ENCODE measurements at places on chromosomes 12 and 14.

DNA sequence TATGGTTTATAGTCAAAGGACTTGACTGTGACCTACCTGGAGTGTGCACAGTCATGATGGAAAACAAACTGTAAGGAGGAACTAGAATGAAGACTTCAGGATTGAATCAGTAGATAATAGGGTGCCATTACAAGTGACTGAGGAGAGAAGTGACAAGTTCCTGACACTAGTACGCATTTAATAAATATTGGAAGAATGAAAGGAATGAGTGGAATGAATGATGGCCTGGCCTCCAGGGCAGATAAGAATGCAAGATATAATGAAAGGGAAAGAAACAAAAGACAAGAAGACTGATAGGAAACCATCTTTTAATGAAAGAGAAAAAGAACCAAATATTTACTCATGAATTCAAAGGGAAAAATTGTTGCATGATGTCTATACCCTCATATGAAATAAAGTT, 44.7 kb upstream of the NEDD1 start:
- DNase-seq, result no peak

GRCh38 chr14:103362780-103363179, 22.4 kb upstream of the MARK3 start:
- DNase-seq, result no peak

GRCh38 chr14:29906256-29906870, 21.3 kb downstream of the PRKD1 start:
- DNase-seq, result no peak

DNA sequence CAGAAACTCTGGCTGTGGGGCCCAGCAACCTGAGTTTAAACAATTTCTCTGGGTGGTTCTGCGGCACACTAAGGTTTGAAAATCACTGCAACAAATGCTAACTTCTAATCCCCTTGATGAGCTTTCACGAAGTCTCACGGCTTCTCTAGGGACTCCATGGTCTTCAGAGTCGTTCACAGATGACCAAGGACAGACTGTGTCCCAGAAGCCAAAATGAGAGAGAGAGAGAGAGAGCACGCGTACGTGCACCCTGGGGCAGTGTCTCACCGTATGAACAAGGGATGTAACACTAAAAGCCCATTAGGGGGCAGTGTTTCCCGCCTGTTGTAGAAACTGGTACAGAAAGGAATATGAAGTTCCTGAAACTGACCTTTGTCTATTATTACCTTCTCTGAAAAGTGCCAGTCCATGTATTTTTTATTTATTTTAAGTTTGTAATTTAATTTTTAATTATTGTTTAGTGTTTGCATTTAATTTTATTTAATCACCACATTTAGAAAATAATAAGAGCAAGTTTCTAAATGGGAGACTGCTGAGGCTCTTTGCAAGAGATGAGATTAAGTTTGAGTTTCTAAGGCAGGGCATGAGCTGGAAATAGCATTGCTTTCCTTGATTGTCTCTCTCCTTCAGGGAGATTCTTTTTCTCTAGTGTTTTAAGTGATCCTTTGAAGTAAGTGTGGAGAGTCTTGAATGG, 3.4 kb downstream of the APOLD1 start:
- DNase-seq, result no peak

DNA sequence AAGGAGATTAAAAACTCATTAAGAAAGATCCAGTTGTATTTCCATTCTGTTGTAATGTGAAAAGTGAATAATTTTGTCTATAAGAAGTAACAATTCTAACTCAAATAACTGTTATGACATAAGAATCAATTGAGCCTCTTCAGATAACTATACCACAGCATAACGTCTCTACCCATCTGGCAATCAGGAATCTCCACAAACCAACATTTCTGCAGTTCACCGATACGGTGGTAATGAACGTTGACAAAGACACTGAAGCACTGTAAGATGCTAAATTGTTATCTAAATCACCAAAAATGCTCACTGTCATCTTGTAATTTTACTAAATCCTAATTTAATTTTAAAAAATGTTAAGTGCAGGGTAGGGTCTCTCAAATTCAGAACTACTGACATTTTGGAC, 130.9 kb upstream of the USP15 start:
- no peak for DNase-seq

GRCh38 chr14:89184952-89185351, 232.1 kb downstream of the FOXN3 start:
- no peak for DNase-seq
